ENCODE measurements at places on chromosomes 13 and 19.

GRCh38 chr13:113260996-113261395 is 36.0 kb upstream of the LAMP1 start:
- DNase-seq: no peak

GRCh38 chr19:44718441-44719261 is 19.7 kb downstream of the CEACAM16 start:
- no peak for DNase-seq

DNA sequence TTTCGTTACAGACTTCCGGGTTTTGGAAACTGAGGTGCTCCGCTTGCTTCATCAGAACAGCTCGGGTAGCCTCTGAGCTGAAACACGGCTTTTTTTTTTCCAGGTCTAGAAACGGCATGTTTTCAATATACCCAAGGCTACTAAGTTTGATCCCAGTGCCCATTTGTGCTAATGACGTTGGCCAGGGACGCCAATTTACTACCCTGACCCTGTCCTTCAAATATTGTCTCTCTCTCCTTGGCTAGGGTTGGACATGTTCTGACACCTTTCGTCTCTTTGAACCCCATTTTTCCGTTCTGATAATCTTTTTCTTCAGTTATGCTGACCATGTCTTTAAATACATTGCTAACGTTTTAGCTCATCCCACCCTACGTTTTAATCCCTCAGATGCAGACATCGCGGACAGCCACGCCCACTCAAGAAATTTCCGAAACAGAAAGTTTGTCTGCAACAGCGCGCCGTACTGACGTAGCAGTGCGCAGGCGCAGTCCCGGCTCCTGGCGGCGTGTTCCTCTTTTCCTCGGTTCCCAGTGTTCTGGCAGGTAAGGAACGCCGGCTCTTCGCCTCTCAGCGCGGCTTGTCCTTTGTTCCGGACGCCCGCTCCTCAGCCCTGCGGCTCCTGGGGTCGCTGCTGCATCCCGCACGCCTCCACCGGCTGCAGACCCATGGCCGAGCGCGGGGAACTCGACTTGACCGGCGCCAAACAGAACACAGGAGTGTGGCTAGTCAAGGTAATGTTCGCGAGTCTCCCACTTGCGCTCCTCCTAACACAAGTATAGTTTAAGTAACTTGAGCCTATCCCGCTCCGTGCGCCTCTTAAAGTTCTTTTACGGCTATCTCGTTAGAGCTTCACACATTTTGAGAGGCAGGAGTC is at the start of gene GTF2F2:
GTF2F2 (plus strand) TSS at position 520 of the 874 bp plus-strand sequence; CDS start at position 666, 146 bp downstream.
- peak; percentile 86 for DNase-seq

DNA sequence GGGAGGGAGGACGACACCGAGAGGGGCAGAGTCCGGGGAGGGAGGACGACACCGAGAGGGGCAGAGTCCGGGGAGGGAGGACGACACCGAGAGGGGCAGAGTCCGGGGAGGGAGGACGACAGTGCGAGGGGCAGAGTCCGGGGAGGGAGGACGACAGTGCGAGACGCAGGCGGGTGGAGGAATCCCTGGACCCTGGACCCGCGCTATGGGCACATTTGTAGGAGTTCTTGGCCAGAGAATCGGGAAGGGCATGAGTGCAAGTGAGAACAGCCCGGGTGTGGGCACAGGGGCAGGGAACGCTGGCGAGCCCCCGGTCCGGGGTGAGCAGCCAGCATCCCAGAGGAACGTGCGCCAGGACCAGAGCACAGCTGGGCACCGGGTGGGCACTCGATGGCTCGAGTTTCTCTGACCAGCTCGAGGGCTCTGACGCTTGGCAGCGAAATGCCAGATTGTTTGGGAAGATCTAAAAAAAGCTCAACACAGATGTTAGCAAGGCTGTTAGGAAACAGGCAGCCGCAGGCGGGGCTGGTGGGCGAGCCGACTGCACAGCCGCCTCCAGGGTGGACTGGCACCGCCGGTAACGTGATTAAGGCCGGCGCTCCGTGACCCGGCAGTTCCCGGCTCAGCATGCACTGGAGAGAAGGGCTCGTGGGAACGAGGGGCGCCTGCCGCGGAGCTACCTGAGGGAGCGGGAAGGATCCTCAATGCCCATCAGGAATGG is 17.9 kb upstream of the C2CD4C start:
- DNase-seq: no peak

DNA sequence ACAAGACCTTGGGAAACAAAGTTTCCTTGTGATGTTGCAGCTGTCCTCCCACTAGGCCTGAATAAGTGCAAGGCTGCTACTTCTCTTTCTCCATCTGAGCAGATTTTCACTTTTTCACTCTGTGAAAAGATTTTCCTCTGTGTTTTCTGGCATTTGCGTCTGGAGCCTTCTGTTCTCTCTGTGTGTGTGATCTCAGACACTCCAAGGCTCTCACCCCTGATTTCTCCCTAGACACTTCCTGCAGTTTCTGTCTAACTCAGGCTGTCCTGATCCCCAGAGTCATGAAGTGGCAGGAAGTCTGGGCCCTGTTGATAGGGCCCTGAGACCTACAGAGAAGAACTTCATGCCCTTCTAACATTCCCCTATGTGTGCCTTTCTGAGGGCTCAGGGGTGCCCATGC is 37.2 kb downstream of the SIGLEC7 start:
- no peak for DNase-seq

GRCh38 chr13:40974460-40975407 is 44.4 kb downstream of the ELF1 start:
- DNase-seq: no peak

- no peak for DNase-seq
Observed at GRCh38 chr19:50723735-50724521, 764 bp downstream of the CLEC11A start.

DNA sequence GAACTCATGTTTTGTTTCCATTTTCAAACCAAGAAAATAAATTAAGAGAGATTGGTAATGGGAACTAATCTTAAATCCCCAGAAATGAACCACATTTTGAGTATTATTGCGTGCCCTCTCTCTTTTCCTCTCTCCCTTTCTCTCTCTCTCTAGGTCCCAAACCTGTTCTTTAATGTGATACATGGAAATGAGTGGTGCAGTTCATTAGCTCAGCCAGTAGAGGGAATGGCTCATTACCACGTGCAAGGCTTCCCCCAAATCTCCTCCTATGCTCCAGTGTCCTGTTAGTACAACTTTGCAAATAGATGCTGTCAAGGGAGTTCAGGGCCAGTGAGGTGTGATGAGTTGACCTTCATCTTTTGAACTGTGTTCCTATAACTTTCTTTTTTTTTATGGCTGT is 178.4 kb downstream of the FGF9 start:
- no peak for DNase-seq

GRCh38 chr13:52969373-52969772 is 59.2 kb upstream of the OLFM4 start:
- no peak for DNase-seq

DNA sequence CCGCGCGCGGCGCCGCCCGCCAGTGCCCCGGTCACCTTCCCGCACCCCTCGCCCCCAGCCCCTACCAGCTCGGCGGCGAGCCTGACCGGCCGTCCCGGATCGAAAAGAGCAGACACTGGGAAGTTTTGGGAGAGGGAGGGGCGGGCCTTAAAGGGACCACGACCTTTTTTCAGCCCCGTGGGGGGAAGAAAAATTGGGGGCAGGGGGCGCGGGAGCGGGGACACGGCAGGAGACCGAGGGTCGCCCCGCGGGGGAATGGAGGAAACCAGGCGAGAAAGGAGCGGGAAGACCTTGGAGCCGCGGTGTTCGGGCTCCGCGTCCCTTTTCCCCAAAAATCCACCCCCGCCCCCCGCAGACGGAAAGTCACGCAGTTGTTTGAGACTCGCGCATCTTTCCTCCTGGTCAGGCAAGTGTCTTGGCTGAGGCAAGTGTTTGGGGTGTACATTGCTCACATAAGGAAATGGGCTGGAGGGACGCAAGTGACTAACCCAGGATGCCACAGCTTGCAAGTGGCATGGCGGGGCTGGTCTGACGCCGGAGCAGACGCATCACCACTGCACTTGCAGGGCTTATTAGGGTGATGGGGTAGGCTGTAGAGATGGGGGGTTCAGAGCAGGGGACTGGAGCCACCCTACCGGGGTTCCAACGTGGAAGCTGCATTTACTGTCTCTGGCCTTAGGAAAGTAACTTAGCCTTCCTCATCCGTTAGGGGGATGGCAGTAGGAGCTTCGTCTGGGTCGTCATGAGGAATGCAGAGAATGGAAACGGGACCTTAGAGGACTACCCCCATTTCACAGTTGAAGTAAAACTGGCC is 2.7 kb upstream of the HNRNPL start:
- DNase-seq: peak; percentile 63

DNA sequence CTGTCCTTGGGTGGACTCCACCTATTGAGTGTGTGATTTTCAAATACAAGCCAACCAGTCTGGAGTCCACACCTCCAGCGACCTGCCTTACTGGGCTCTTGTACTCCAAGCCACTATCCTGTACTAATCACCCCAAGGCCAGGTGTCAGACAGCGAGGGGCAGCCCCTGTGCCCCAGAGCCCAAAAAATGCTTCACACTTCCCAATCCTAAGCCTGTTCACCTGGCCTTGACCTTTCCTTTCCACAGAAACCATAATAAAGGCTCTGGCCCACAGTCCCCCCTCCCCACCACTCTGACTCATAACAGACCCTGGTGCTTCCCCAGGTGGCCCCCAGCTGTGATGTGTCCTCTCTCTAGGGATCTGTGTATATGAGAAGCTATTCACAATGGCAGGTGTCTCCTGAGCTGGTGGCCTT is 3.9 kb downstream of the CD209 start:
- DNase-seq: no peak

DNA sequence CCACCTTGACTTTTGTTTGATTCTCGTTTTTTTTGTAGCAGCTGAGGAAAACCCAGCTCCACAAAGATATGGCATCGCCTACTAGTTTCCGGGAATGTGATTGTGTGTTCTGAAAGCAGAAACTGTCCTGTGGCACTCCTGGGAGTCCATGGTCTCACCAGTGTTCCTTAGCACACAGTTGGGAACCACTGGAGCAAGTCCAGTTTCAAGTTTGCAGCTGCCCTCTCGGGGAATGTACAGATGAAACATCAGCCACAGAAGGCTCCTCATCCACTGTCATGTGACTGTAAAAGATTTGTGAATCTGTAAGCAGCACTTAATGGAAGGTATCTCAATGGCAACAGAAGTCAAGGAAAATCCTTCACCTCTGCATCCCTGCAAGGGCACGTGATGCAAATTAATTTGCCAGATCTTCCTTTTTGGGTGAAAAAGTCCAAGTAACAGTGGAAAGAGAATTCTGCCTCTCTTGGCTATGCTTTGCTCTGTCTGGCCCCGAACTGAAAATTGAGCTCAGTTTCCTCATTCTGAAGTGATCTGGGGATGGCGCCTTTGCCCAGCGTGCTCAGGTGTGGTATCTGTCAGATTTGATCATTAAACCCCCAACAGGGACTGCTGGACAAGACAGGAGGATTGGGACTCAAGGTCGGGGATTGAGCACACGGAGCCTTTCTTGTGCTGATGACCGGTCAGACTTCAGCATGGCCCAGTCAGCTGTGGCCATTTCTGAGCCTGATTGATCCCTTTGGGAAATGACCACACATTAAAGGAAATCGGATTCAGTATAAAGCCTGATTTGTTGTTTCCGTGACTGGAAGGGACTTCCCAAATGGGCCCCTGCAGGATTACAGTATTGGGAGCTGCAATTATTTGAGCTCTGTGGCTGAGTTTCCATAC is 58.8 kb downstream of the ING1 start:
- DNase-seq: no peak

DNA sequence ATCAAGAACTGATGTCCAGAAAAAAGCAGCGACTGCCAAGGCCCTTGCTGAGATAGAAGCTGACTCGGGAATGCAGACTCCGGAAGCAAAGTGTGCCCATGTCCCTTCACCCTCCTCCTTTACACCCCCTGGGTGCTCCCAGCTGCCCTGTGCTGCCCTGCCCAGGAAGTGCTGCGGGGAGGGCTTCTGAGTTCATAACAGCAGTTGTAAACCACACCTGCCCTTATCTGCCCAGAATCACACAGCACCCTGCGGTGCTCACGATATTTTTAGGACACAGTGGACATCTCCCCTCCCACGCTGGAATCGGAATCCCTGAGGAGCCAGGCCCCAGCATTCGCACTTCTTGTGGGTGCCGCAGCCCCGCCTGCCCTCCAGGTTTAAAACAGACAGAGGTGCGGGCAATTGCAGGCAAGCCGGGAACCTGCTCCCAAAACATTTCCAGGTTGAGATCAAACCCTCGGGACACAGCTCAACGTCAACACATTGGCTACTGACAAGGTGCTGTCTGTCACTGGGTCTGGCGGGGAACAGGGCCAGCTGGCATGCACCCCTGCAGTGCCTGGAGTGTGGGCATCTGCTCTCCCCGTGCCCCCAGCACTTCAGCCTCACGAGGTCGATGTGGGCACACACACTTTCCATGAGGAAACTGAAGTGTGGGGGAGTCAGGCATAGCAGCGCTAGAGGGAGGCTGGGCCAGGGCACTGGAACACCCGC is 36.8 kb downstream of the RAB20 start:
- no peak for DNase-seq

GRCh38 chr13:99980824-99981734 is 505 bp upstream of the ZIC2 start:
- no peak for DNase-seq

DNA sequence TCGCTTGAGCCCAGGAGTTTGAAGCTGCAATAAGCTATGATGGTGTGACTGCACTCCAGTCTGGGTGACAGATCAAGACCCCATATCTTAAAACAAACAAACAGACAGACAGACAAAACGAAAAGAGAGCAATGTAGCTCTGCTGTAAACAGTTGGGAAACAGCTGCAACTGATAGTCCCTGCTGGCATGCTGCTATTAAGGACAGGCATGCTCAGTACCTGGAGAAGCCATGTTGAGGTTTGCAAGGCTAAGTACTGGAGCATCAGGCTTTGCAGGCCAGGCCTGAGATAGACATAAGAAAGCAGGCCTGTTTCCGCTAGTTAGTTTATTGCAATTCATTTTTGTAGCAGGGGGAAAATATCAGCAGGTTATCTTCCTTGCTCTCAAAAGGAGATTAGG is 16.2 kb upstream of the OBI1 start:
- no peak for DNase-seq

- no peak for DNase-seq
Observed at GRCh38 chr13:27125357-27126282, 46.0 kb downstream of the USP12 start.

DNA sequence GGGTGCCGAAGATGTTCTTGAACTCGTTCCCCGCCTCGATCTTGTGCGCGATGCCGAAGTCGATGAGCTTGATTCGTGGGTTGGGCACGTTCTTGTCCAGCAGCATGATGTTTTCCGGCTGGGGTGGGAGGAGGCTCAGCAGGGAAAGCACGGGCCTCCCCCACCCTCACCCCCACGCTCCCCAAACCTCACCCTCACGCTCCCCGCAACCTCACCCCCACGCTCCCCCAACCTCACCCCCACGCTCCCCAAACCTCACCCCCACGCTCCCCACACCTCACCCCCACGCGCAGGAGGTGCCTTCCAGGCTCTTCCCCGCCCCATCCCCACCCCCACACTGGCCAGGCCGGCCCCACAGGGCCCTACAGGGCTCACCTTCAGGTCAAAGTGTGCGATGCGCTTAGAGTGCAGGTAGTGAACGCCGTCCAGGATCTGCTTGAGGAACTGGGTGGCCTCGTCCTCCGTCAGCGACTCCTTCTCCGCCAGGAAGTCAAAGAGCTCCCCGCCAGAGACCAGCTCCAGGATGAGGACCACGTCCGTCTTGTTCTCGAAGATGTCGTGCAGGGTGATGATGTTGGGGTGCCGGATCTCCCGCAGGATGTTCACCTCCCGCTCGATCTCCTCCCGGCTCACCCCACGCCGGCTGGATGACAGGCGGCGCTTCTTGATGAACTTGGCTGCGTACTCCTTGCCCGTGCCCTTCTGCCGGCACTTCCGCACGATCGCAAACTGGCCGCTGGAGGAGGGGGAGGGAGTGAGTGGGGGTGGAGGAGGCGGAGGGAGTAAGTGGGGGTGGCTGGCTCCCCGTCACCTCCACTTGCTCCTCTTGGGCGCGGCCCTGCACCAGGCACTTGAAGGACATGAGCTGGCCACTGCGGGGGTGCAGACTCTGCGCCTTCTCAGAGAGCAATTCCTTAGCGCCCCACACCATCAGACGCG is 6.4 kb downstream of the DAPK3 start:
- DNase-seq: no peak

All from activated CD4-positive, CD25-positive, alpha-beta regulatory T cell treated with anti-CD3 and anti-CD28 coated beads, Interleukin-2, amount 50 U/mL, for 72 hours (primary cell).